ENCODE measurements at places on chromosomes 13 and 19.

GRCh38 chr19:35695895-35696422 is 8.4 kb upstream of the ZBTB32 start:
- no peak for DNase-seq

DNA sequence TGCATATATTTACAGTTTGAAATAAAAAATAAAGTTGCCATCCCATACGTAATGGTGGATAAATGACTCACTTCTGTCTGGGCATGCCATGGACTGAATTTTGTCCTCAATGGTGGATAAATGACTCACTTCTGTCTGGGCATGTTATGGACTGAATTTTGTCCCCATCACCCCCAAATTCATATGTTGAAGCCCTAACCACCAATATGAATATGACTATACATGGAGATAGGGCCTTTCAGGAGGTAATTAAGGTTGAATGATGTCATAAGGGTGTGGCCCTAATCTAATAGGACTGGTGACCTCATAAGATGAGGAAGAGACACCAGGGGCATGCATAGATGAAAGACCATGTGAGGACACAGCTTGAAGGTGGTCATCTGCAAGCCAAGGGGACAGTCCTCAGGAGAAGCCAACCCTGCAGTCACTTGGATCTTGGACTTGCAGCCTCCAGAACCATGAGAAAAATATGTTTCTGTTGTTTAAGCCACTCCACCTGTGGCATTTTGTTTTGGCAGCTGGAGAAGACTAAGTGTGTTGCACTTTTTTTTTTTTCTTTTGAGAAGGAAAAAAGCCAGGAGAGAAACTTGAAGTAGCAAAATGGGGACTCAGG is 41.8 kb downstream of the RFC3 start:
- no peak for DNase-seq

GRCh38 chr19:43594710-43595604 is 977 bp downstream of the IRGQ start:
- DNase-seq, result peak; percentile 56

GRCh38 chr13:112983428-112984196 is 14.6 kb downstream of the MCF2L start:
- DNase-seq, result no peak

DNA sequence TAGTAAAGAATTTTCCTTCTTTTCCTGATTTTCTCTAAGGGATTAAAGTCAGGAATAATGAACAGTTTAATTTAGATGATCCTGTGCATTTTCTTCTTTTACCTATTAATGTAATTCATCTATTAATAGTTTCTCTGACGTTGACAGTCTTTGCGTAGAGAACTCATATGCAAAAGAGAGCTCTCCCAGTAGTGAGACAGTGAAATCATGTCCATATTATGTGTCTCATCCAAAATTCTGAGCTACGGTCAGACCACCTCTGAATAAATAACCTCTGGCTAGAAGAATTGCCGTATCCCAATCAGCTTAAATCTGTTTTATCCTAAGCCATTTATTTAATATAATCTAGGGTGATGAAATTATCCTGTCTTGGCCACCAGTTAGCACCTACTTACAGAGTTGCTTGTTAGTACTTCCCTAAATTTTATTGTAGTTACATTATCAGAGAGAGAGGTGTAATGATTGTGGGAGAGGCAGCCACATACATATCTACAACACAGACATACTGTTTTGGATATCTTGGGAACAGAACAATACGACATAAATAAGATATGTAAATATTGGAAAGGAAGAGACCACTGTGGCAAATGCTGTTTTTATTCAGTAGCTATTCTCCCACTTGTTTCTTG is 30.7 kb downstream of the PDS5B start:
- no peak for DNase-seq

- DNase-seq, result no peak
Observed at GRCh38 chr19:21483589-21484170, 21.7 kb upstream of the ZNF429 start.

DNA sequence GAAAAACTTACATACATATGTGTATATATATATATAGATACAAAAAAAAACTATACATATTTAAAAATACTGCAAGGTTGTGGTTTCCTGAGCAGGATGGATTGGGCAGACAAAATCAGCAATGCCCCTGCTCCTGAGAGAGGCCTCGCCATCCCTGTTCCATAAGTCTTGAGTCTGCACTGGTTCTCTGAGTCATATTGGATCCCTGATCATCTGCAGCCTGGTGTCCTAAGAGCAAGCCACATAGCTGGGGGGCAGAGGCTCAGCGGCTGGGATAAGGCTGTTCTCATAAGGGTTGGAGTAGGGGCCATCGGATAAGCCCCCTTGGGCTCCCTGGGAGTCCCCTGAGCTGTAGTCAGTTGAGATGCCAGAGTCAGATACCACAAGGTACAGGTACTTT is 3.3 kb downstream of the SWSAP1 start:
- no peak for DNase-seq

DNA sequence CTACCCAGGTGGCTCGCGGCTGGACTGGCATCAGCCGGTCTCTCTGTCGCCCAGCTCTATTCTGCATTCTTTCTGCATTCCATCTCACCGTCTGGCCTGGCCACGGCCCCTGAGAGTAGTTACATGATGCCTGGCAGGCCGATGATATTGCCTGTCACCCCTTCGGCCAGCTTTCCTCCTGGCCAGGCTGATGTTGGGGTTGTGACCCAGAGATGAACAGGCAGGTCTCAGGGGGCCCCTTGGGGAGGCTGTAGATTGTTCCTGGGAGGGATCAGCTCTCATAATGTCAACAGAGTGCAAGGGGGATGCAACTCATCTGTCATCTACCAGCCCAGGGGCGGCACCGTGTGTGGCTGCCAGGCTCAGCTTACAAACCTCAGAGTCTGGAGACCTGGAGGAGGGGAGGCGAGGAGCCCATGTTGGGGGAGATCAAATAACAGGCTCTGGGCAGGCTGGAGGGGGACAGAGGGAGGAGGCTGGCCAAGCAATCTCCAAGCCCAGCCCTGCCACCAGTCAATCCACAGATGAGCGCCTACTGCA is 13.6 kb upstream of the FBXO17 start:
- DNase-seq, result peak; percentile 77

- DNase-seq, result no peak
Observed at GRCh38 chr13:28538932-28539331, 44.0 kb upstream of the FLT1 start.

GRCh38 chr19:32563761-32564160 is 17.2 kb upstream of the PDCD5 start:
- DNase-seq, result no peak

DNA sequence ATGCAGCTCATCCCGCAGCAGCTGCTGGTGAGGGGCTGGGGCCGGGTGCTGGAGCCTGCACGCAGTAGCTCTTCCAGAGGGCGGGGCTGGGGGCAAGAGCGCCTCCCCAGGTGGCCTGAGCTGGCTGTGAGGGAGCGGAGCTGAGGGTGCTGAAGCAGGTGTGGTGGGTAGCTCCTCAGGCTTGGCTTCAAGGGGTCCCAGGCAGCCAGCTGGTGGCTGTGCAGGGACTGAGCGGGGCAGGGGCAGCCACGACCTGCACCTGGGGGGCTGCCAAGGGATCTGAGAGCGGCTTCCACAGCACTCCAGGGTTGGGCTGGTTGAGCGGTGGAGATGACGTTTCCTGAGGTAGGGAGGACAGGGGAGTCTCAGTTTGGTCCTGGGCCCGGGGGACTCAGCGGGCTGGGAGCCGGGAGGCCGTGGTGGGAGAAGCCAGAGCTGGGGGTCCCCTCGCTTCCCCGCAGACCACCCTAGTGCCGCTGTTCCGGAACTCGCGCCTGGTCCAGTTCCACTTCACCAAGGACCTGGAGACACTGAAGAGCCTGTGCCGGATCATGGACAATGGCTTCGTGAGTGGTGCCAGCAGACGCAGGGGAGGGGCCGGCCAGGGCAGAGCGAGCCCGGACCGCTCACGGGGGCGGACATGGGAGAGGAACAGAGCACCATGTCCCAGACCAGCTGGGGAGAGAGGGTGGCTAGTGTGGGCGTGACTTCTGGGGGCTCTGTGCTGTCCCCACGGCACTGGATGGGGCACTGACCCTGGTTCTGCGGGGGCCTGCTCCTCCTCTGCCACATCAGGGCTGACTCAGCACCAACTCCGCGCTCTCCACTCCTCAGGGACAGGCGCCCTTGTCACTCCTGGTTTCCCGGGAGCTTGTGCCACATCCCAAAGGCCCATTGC is 7.4 kb downstream of the PTOV1 start:
- DNase-seq, result no peak

GRCh38 chr13:69585656-69586055 is 522.0 kb upstream of the ATXN8OS start:
- DNase-seq, result no peak

DNA sequence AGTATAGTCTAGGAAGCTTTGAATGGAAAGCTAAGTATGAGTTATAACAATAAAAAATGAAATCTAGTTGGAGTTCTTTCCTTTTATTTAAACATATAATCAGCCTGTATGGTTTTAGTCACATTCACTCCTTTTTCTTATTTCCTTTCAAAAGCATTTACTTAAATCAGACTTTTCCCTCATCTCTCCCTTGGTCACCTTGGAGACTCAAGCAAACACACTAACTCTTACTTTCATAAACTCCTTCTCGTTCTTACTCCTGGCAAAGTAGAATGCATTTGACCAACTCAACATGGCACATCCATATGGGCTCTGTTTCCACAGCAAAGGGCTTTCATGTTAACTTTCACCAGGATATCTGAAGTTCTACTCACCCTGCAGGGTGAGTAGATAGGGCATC is 400.0 kb downstream of the LMO7 start:
- no peak for DNase-seq

DNA sequence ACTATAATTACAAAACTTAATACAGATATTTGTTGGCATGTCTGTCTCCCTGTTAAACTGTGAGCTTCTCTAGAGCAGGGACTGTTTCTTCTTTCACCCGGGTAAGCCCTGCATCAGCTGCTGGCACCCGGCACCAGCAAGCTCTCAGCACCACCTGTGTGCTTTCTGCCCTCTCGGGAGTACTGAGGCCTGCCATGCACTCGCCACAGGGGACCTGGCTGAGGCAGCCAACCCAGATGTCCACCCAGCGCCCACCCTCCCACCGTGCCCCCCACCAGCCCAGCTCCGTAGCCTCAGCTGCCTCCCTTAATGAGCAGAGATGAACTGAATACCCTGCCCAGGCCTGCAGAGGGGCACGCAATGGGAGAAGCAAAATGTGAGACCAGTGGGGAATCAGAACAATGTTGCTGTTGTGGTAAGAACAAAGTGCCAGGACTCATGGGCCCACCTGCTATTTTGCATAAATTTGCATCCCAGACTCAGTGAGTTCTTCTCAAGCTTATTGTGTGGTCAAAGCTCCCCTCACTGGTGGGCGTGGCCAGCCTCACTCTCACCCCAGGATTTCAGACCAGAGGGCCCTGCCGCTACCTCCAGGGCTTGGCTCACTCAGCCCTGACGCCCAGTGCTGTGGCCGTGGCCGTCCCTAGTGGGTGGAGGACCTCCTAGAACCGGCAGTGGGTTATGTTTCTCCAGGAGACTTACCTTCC is 14.6 kb upstream of the SERPINE3 start:
- DNase-seq, result no peak

Measured in urothelium cell line (cell line).